ENCODE measurements at places on chromosomes 2 and 18.

DNA sequence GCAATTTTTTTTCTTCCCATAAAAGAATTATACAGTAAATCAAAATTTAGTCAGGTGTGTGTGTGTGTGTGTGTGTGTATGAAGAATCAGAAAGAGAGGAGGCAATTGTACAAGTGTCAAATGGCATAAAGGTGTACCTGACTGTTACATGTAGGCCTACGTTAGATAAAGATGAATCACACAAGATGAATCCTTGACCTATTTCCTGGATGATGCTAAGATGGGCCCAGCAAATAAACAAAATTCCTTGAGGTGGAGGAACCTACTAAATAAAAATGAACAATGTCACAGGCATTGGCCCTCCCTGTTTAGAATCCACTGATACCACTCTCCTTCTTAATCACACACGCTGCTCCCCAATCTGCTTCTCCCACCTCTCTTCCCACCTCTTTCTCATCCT is 79.7 kb upstream of the LRATD1 start:
- DNase-seq, result no peak

DNA sequence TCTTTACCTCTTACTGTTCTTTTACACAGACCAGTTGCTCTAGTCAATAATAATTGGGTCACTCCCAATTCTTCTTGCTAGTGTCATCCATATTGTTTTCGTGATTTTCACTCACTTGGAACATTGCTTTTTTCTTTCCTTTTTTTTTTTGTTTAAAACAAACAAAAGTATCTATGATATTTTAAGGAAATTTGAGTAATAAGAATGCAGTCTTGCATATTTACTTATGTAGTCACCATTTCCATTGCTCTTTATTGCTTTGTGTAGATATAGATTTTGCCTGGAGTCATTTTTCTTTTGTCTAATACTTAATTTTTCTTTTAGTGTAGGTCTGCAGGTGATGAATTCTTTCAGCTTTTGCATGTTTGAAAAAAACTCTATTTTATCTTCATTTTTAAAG is 71.9 kb downstream of the WDR7 start:
- no peak for DNase-seq

GRCh38 chr2:73911548-73912208 is 15.0 kb upstream of the DGUOK start:
- DNase-seq, result no peak

DNA sequence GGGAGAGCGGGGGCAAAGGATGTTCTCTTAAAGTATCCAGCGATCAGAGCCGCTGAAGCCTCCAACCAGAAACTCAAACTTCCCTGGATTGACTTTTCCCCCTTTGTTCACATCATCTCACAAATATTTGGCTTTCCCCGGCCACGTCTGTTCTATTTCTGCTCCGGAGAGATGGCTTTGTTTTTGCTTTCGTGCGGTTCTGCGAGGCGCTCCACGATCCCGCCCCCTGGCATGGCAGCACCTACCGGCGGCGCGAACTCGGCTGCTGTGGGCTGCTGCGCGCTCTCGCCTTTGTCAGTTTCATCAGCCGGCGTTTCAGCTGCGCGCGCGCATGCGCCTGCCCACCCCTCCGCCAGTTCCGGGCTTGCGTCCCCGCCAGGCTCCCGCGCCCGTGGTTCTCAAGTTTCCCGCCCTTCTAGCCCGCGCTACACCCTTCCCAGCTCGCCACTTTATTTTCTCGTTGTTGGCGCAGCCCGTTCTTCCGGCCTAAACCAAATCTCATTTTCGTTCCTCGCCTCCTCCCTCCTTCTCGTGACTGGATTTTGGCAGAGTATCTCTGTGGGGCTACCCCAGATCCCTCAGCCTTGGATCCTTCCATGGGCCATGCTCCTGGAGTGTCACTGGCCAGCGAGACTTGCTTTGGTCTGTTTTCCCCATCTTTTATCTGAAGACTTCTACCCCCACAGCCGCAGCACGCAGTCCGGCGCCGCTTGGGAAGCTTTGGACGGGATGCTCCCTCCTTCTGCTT is 98.0 kb downstream of the INSIG2 start:
- DNase-seq, result peak; percentile 91

- DNase-seq, result no peak
Observed at GRCh38 chr2:98445177-98445682, 572 bp downstream of the INPP4A start.

DNA sequence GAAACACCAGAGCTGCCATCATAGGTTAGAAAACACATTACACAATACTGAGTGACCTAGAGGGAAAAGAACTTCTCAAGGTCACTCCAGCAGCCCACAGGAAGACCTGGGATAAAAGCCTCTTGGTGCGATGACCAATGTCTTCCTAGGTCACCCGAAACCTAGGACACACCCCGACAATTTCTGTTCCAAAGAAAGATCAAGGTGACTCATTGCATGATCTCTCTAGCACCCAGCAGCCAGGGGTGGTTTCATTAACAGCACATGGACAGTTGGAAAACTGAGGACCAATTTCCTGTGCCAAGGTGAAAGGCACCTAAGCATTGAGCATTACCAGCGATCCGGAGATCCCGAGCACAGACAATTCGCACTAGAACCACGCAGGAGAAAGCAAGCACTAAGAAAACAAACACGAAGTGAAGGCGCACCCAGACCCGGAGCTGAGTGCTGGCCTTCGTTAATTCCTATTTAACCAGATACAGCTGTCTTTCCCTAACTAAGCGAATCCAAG is 1.5 kb downstream of the CACNB4 start:
- DNase-seq, result no peak

DNA sequence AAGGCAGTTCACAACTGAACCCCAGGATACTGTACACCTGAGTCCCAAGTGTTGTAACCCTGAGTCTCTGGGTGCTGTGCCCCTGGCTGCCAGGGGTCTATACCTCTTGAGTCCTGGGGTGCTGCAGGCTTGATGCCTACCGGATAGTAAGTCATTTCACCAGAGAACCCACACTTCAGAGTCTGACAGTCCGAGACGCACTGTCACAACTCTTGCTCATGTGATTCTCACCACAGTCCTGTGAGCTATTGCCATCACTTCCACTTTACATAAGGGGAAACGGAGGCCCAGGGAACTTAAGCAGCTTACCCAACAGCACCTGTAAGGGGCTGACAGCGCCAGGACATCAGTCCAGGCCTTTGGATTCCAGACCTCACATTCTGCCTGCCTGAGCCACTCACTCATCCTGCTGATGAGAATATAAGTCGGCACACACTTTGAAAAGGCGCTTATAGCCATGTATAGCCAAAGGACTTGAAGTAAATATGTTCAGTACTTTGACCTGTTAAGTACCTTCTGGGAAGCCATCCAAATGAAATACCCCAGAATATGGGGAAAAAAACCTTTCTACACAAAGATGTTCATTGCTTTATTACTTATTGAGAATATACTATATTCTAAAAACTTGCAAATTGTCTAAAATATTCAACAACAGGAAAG is 180.7 kb upstream of the ID2 start:
- DNase-seq, result no peak

GRCh38 chr2:54629914-54630857 is 93.3 kb upstream of the EML6 start:
- DNase-seq, result no peak

GRCh38 chr2:168521053-168521741 is 65.1 kb downstream of the CERS6 start:
- no peak for DNase-seq

DNA sequence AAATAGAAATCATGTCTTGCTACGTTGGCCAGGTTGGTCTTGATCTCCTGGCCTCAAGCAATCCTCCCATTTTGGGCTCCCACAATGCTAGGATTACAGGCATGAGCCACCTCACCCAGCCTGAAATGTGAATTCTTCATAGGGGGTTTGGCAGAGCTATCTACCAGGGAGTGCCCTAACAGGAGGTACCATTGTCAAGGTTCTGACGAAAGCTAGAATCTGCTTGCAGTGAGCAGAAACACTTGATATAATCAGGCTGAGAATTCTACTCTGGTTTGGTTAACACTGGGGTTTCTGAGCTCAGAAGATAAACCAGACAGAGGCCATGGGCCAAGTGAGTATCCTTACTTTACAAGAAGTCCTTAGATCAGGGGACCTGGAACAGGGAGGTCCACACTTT is 7.2 kb upstream of the LAMA3 start:
- no peak for DNase-seq

DNA sequence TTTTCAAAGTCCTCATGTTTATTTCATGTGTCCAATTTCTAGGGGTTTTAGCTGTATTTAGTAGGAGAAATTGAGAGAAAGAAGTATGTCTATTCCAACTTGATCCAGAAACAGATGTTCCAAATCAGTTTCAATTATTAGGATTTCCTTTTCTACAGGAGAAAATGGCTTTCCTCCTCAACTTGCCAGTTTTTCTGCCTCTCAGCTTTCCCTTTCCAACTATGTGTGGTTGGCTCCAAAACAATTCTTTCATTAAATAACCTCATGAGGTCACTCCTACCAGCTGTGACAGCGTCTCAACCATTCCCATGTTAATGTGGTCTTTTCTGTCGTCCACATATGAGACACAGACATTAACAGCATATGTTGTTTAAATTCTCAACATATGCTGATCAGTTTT is 13.1 kb downstream of the XIRP2 start:
- no peak for DNase-seq

DNA sequence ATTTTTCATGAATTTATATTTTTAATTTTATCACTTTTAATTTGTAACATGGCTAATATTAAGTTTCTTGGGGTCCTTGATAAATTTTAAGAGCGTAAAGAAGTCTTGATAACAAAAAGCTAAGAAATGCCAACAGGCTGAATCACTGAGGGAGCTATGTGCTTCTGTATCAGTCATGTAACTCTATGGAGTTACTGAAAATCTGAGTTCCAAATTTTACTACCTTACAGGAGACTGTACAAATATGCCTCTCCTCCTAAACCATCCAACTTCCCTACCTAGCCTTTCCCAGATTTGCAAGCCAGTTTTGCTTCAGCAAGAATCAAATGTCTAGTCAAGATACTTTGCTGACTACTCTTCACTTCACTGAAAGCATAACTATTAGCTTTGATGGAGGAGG is 35.7 kb downstream of the FEZ2 start:
- DNase-seq, result no peak

- DNase-seq, result no peak
Observed at GRCh38 chr18:5546660-5547059, 2.9 kb upstream of the EPB41L3 start.

- peak; percentile 10 for DNase-seq
Observed at GRCh38 chr2:9280224-9280623, 73.6 kb downstream of the ASAP2 start.

DNA sequence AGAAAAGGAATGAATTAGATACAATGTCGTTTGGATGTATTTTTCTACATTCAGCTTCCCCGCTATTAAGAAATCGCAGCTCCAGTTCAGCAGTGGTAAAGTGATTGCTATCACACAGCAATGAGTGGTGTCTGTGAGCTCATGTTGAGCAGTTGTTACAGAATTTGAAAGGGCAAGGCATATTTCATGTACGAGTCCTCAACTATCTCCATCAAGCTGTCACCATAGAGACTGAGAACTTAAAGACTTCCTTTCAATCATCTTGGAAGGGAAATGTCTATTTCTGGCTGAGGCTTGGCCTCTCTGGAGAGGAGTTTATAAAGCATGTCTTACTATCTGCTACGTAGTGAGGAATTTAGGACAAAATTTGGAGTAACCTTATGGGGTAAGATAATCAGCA is 24.4 kb upstream of the FAM117B start:
- DNase-seq, result no peak

- DNase-seq, result no peak
Observed at GRCh38 chr2:192267484-192267883, 72.8 kb upstream of the TMEFF2 start.

GRCh38 chr2:235343869-235344268 is 150.0 kb upstream of the AGAP1 start:
- no peak for DNase-seq

- DNase-seq, result no peak
Observed at GRCh38 chr18:61173554-61173953, 159.7 kb upstream of the CDH20 start.

- DNase-seq, result no peak
Observed at GRCh38 chr2:233692648-233693047, at the start of gene UGT1A6. TSS of gene UGT1A6 (plus strand) at chr2:233692890. CDS start at chr2:233693005, 115 bp downstream.

- peak; percentile 57 for DNase-seq
Observed at GRCh38 chr2:240953426-240954410, 44.7 kb upstream of the SNED1 start.

- DNase-seq, result no peak
Observed at GRCh38 chr2:229695961-229696360, 18.4 kb downstream of the DNER start.

DNA sequence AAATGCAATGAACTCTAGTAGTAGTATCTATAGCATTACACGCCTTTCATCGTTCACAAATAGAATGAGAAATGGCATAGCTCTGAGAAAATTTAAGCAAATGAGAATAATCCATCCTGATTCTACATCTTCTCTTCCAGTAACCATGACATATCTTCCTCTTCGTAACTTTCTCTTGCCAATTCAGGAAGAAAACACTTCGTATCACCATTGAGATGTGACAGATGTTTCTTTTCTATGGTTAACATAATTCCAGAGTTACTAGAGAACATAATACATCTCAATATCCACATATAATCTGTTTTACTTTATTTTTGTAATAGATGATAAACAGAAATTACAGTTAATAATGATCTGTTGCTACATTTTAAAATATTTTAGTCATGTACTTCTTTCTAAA is 1527.4 kb downstream of the LRP1B start:
- no peak for DNase-seq

DNA sequence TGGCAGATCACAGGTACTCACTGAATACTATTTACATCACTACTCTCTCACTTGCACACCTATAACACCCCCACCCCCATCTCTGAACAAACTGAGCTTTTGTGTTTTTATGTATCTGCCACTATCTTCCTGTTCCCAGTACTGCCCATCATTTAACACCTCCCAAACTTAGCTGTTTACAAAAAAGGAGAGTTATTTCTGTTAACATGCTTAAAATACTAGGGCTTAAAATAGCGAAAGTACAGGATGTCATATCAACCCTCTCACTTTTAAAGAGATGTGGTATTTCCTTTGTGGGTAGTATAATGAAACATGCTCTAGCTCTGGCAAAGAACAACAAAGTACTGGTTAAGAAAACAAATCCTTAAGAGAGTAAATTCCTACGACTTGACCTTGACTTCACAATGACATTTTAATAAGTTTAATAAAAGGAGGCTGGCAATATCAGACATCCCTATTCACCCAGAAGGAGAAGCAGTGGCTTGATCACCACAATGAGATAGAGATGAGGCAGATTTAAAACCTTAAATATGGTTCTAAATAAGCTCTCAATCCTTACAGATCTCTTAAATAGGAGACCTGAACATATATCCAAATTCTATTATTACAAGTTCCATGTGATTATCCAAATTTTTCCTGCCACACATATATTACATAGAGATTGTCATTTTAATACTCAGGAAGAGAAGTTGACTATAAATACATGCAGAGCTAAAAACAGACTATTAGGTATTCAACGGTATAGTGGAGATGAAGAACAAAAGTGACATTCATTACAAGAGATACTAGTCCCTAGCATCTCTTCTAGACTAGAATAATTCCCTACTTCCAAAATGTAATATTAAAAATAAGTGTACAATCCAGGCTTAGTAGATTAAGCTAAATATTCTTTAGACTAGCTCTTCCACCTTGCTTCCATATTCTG is 36.9 kb downstream of the TRAK2 start:
- DNase-seq, result no peak

GRCh38 chr18:46484971-46485370 is 172.0 kb downstream of the LOXHD1 start:
- DNase-seq, result no peak
